ENCODE measurements at places on chromosomes 6 and 20.

- no peak for DNase-seq
Observed at GRCh38 chr6:148745926-148746325, 904 bp upstream of the UST start.

DNA sequence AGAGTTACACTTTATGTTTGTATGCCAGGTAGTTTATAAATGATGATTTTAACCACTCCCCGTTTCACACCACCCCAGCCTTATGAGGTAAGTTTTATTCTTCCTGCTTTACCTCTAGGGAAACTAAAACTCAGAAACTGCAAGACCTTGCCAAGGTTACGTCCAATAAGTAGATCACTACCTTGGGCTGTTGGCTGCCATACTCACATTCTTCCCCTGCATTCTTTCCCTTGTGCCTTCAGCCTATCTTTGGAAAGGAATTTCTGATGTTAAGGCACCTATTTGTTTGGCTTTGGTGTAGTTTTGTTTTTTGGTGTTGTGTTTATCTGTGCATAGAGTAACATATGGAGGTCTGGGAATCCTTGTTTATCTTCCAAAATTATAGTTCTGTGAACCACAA lies 122.1 kb downstream of the UST start:
- DNase-seq: no peak

DNA sequence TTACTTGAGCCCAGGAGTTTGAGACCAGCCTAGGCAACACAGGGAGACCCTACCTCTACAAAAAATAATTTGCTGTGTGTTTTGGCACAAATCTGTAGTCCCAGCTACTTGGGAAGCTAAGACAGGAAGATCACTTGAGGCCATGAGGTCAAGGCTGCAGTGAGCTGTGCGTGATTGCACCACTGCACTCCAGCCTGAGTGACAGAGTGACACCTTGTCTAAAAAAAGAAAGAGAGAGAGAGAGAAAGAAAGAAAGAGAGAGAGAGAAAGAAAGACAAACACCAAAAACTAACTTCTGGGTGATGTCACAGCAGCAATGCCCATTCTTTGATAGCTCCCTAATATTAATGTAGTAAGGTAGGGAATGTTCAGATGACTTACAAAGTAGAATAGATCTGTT lies 20.4 kb downstream of the USP49 start:
- DNase-seq: no peak

- no peak for DNase-seq
Observed at GRCh38 chr6:19811397-19812079, 25.6 kb upstream of the ID4 start.

GRCh38 chr6:149984773-149985172 lies 21.0 kb downstream of the ULBP1 start:
- DNase-seq: no peak

DNA sequence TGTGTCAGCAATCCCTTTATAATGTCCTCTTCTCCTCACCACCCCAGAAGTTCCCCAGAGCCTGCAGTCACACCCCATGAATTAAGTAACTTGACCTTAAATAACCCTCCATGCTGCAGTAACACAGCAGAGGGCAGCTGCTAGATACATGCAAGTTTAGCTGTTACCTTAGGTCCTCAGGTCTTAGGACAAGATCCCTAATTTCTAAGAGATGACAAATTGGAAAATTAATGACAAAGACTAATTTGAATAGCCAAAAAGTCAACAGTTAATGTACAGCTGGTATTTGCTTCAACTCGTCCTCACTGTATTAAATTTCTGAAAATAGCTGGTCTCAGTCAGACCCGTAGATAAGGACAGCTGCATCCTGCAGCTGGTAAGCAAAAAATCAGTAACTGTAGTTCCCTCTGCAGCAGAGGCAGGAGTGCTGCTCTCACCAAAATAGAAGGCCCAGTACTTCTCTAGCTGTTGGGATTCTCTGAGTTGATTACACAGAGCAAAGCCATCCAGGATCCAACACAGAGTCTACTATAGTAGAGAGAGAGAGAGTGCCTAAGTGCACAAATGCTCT lies 62.4 kb downstream of the TNFRSF21 start:
- DNase-seq: no peak

DNA sequence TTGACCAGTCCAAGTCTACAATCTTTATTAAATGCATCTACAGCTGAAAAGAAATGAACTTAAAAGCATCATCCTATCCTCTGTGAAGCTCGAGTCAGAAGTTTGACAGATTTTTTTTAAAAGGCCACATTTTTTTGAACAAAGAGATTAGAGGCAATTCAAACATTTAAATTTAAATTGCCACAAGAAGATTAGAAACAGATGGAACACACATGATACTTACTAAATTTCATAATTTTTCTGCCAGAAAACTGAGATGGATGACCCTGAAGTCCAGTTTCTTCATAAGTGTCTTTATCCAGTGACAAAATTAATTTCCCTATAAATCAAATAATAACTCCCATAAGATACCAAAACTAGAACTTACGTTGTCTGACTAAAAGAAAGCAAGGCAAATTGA lies 4.3 kb downstream of the RPP40 start:
- no peak for DNase-seq

DNA sequence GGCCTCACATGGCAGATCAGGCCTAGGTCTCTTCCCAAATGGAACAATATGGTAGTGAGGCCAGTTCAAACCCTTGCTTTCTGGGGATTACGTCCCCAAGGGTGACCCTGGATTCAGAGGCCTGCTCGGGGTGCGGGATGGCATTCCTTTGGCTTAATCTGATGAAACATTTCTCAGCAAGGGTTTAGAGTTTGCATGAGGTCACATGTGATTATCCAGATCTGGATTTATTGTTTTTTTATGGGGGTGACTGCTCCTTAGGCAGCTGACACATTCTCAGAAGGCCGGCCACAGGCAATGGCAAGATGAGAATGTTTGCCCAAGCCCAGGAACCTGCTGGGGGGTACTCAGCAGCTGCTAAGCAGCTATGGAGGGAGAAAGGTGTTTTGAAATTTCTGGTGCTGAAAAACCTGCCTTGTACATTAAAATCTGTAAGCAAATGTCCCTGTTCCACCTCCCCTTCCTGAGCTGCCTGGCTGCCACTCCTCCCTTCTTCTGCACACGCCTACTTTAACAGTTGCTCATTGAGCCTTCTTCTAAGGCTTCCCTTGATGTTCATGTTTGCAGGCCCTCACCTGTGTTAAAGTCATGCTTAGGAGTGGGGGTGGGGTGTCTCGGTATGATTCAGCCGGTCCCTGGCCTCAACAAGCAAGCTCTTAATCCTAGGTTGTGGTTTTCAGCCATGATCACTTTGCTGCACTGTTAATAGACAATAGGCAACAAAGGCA lies 37.9 kb upstream of the FUCA2 start:
- DNase-seq: no peak

GRCh38 chr6:167113047-167113754 lies 9.7 kb upstream of the CCR6 start:
- no peak for DNase-seq

DNA sequence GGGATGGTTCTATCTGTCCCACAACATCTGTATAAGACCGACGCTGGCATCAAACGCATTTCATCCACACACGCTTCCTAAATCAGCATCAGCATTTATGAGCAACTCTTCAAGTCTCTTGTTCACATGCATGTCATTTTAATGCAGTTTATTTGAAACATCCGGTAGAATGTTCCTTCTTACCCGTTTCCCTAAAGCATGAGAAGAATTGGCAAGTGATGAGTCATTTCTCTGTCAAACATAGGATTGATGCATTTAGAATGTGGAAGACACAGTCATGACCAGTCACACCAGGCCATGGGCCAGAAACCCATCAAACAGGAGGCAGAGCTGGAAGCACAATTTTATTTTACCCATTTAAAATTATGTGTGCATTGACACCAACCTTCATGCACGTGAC lies 122.8 kb downstream of the UST start:
- no peak for DNase-seq

- DNase-seq: no peak
Observed at GRCh38 chr6:11258260-11259237, 26.1 kb upstream of the NEDD9 start.

DNA sequence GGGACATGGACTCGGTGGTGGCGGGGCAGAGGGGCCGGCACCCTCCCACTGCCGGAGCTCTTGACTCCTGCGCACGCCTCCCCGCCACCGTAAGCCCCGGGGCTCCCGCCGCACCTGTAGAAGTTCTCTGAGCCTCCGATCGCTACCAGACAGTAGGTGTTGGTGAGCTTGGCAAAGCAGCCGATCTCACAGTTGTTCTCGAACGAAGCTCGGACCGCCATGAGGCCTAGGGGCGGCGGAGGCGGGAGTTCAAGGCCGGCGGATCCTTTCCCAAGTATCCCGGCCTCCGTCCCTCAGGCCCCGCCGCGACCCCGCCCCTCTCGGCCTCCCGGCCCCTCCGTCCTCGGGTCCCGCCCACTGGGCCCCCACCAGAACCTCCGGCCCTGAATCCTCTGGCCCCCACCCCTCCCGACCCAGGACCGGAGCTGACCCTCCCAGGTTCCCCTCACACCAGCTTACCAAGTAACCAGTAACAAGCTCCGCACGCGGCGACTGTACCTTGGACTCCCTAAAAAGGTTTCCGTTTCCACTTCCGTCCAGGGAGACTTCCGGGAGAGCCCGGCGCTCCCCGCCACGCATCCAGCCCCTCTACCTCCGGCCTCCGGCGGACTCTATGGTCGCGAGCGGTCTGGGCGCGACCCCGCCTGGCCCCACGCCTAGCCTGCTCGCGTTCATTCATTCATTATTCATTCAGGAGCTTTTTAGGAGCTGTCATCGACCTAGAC lies at the start of gene EIF6:
Gene EIF6 (minus strand): TSS at position 506 of the 725 bp plus-strand sequence. CDS start 285 bp downstream, at position 221.
- DNase-seq: peak; percentile 44

GRCh38 chr6:158897236-158897635 lies 78.1 kb upstream of the EZR start:
- DNase-seq: no peak

GRCh38 chr20:45337367-45338120 lies 10.7 kb downstream of the SDC4 start:
- DNase-seq: no peak

- no peak for DNase-seq
Observed at GRCh38 chr6:13697857-13698256, 13.8 kb downstream of the RANBP9 start.

DNA sequence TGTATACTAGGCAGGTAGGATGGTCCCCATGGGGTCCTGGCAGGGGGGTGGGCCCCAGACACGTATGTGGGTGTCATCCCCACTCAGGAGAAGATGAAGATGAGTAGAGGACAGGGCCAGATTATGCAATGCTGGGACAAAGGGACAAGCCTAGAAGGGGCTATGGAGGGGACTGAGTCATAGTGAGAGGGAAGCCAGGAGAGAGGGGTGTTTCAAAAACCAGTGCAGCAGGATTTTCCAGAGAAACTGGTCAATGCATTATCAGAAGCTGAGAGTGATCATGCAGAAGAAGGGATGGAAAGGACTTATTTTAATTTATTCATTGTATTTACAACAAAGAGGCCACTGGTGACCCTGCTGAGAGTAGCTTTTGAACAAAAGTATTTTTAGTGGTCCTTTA lies 74.0 kb downstream of the PPP1R3G start:
- DNase-seq: no peak

GRCh38 chr6:32086661-32087573 lies 22.2 kb downstream of the TNXB start:
- DNase-seq: no peak

DNA sequence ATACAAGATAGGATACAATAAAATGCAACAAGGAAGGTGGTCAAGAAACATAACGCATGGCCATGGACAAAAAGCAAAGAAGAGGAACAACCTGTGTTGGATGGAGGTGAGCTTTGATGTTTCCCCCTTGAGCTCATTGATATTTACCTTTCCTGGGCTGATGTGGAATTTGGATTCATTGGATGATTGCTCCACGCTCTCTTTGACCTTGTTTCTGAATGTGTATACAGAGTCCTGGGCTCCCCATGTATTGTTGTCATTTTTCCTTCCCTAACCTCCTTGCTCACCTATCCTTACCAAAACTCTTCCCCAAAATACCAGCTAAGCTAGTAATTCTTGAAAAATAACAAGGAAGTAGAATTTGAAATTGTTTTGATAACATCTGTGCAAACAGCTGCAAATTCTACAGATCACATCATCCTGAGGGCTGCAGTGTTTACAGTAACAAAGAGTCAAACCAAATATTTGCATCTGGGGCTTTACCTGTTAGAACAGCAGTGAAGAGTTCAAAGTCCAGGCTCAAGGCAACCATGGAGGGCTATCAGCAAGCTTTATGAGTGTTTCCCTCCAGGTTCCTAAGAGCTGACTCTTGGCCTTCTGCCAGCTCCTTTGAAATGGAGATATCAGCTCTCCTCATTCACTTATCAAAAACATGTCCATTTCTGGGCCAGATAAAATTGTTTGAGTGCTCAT lies 214.3 kb upstream of the MARCKS start:
- DNase-seq: peak; percentile 32

DNA sequence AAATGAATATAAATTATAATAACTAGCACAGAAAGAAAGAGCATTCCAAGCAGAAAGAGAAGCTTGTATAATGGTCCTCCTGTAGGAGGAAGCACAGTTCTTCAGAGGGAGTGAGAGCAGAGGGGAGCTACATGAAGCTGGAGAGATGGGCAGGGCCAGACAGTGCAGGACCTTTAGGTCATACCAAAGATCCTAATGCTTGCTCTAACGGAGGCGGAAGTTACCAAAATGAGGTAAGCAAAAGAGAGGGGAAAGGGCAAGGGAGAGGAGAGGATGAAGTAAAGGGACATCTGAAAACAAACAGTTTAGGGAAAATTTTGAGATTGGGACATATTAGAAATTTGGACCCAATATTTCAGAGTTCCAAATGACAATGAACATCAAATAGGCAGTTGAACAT lies 50.2 kb downstream of the HBS1L start:
- DNase-seq: no peak

GRCh38 chr20:24679448-24680047 lies 210.1 kb downstream of the SYNDIG1 start:
- DNase-seq: no peak

GRCh38 chr6:67412035-67412434 lies 1223.0 kb upstream of the ADGRB3 start:
- DNase-seq: no peak

- DNase-seq: no peak
Observed at GRCh38 chr6:147023148-147023547, 181.1 kb upstream of the STXBP5 start.

GRCh38 chr6:48067148-48067712 lies 43.8 kb downstream of the PTCHD4 start:
- no peak for DNase-seq

GRCh38 chr6:152453421-152453820 lies 183.7 kb downstream of the SYNE1 start:
- DNase-seq: no peak

GRCh38 chr6:10170816-10171215 lies 244.1 kb downstream of the TFAP2A start:
- DNase-seq: no peak

- DNase-seq: no peak
Observed at GRCh38 chr20:19371112-19371511, 158.7 kb downstream of the SLC24A3 start.

- no peak for DNase-seq
Observed at GRCh38 chr20:13221313-13221672, 219 bp downstream of the ISM1 start.

DNA sequence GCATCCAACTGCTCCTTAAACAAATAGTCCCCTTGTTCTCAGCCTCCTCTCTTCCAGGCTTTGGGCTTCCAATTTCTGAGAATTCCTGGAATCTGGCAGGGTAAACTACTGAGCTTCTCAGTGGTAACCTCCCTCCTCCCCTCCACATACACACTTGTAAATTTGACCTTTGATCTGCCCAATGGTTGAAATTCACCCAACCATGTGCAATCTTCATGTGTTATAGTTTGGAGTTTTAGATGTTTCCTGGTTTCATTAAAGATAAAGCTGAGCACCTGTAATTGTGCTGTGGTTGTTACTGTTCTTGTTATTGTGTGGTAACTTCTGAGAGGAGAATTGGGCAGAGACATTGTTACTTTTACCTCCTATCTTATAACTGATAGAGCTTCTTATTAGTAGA lies 328.4 kb downstream of the TPBG start:
- DNase-seq: no peak

GRCh38 chr6:105669232-105669631 lies 266.4 kb upstream of the PREP start:
- no peak for DNase-seq
